ENCODE measurements at places on chromosomes 5 and 9. TPM values are rescaled to one million over a fixed set of nuclear protein-coding genes. Genes with fewer than 3 reads are reported as not detected.

GRCh38 chr5:113142186-113142585 lies 165.6 kb downstream of the DCP2 start:
- ATAC-seq, result no peak

- no peak for ATAC-seq
These were observed 370.3 kb downstream of the ARHGEF28 start for GRCh38 chr5:73996151-73996755.

- ATAC-seq, result no peak
These were observed 11.6 kb upstream of the WHRN start for GRCh38 chr9:114516913-114517312.

DNA sequence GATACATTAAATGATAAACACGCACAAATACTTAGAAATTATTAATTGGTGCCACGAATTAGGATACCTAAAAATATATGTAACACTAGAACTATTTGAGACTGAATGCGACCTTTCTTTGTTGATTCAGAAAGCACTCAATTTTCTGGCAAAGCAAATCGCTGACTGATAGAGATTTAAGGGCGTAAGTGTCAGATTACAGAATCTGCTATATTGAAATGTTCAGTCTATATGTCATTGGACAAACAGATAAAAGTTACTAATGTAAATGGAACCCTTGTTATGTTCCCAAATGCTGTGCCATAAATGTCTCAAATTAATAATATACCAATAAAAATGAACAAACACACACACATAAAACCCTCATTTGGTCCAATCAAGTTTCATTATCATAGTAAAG lies 137.9 kb downstream of the MPDZ start:
- ATAC-seq, result no peak

- no peak for ATAC-seq
These were observed 21.4 kb downstream of the LHFPL2 start for GRCh38 chr5:78627175-78627574.

Gene GFI1B
- total RNA-seq, result not detected

Gene CD14
- 54.9 TPM for total RNA-seq

Gene RIC1
- 50.4 TPM for total RNA-seq

Gene FOXD1
- total RNA-seq, result 13.9 TPM

Gene GM2A
- 37.2 TPM for total RNA-seq

Gene ERMP1
- 12.2 TPM for total RNA-seq

Gene PCDHA4
- total RNA-seq, result not detected

Gene CDX1
- total RNA-seq, result not detected

Gene RASEF
- 0.35 TPM for total RNA-seq
